ENCODE measurements at places on chromosomes 13 and 19.
A peak's percentile ranks its signal among the peaks of the same experiment; 100 is the strongest.

GRCh38 chr13:24911133-24911908 is 147.4 kb downstream of the RNF17 start:
- peak; percentile 35 for DNase-seq

GRCh38 chr19:45152504-45153338 is 8.1 kb downstream of the NKPD1 start:
- peak; percentile 61 for DNase-seq

DNA sequence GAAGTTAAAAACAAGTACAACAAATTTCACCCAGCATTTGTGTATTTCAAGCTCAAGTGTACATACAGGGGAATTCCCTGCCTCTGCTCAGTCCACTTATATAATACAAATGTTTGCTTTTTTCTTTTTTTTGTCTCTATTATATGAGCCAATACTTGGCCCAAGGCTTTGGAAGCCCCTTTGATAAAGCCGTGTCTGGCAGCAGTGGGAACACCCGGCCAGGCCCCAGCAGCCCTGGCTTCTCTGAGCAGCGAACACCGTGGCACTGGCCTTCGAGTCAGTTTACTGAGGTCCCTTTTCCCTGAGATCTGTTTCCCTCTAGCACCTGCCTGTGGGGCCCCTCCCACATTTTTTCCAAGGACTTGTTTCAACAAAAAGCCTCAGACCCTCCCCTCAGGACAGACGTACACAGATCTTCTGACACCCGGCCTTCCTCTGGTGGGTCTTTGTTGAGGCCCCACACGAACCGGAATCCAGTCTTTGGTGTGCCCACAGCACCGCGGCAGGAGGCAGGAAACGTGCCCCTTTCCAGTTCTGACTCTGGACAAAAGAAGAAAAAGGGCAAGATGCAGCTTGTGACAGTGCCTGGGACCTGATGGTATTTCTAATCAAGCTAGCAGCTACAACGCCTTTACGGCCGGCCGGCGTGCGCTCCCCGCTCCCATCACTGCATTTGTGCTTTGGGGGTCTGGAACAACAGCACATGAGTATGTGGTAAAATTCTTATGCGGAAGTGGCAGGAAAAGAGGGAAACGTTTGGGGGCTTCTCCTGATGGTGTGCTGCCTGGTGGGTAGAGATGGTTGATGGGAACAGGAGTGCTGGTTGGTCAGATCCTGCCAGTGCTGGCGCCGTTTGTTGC is 13.8 kb downstream of the SIPA1L3 start:
- no peak for DNase-seq

DNA sequence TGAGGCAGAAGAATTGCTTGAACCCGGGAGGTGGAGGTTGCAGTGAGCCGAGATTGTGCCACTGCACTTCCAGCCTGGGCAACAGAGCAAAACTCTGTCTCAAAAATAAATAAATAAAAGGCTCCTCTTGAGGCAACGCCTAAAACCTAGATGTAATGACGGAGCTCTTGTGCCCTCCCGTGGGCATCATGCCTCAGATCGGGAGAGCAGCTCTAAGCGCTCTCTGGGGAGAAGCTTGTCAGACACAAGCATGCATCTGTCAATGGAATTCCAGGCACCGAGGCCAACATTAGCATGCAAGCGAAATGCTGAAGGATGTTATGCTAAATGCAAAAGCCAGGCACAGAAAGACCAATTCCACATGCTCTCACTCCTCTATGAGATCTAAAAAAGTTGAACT is 45.6 kb upstream of the MRI1 start:
- DNase-seq: no peak

- DNase-seq: no peak
Measured at GRCh38 chr13:96817336-96817941, 176.8 kb downstream of the OXGR1 start.

DNA sequence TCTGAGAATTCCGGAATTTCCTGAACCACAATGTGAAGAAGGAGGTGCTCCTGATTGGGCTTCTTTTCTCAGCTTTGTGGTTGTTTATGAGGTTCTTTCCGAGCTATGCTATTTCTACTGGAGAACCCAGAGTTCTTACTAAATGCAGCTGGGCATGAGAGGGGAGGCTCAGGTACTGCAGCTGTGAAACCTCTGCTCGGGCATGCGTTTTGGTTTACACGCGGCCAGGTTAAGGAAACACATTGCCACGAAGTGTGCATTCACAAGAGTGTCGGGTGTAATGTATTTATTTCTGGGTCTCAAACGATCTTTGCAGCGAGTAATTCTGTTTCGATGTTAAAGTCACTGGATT is 661 bp upstream of the MIR17HG start:
- DNase-seq: no peak

DNA sequence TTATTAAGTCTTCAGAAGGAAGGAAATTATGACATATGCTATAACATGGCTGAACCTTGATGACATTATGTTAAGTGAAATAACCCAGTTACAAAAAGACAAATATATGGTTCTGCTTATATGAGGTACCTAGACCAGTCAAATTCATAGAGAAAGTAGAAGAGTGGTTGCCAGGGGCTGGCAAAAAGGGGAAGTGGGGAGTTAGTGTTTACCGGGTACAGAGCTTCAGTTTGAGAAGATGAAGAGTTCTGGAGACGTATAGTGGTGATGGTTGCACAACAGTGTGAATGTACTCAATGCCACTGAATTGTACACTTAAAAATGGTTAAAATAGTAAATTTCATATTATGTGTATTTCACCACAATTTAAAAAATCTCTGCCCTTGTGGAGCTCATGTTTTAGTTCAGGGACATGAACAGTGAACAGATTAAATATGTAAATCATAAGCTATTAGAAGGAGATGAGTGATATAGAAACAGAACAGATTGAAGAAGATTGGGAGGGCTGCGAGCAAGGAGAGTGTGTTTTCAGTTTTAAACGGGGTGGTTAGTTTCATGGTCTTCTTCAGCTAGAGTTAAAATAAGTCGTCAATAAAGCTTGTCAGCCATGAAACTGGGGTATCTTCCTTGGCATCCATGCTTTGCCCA is 355.2 kb downstream of the KCNRG start:
- no peak for DNase-seq

DNA sequence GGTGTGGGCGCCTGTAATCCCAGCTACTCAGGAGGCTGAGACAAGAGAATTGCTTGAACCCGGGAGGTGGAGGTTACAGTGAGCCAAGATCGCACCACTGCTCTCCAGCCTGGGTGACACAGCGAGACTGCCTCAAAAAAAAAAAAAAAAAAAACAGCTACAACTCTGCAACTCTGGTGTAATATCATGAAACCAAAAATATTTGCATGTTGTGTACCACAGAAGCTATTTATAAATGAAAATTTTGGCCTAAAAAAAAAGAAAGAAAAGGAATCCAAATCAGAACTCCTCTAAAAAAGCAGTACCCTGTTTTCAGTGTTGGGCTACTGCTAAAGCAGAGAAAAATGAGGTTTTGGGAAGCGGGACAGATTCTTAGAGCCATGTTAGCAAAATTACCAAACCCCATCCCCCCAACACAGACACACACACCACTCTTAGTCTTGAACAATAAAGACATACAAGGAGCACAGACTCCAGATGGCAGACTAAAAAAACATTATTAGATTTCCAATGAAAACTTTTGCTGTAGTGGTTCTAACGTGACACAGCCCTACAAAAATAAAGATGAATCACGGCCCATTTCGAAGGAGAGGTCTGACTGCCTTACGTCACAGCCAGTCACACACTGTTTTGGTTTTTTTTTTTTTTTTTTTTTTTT is 51.5 kb downstream of the INSR start:
- DNase-seq: no peak

- no peak for DNase-seq
Measured at GRCh38 chr13:98785405-98785804, 32.9 kb upstream of the SLC15A1 start.

GRCh38 chr13:113105032-113105920 is at the start of gene F7:
F7 (plus strand) TSS chr13:113105791; CDS start chr13:113105842, 51 bp downstream.
- no peak for DNase-seq

GRCh38 chr19:11447347-11448262 is 12.2 kb downstream of the PRKCSH start:
- no peak for DNase-seq

DNA sequence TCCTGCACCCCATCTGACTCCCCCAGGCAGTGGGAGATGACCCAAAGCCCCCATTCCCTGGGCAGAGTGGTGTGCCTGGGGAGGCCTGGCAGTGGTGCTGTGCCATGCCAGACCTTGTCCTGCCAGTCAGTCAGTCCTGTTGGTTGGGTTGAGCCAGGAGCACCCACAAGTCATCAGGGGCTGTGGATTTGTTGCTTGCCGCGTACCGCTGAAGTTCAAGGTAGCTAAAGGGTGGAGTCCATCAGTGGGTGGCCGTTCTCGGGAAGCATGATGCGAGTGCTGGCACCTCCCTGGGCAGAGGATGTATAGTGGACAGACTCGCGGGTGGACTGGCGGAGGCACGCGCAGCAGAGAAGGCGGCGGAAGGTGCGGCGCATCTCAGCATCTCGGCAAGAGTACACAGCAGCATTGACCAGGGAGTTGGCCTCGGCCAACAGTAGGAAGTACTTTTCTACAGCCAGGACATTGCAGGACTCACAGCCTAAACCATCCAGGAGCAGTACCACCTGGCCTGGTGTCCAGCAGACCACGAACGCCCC is 3.9 kb downstream of the LPAR2 start:
- no peak for DNase-seq

Data from SJSA1 (cell line).